Activated T-cell treated with anti-CD3 and anti-CD28 coated beads for 24 hours (primary cell): ENCODE measurements at places on chromosomes 6 and 20.

- peak; percentile 50 for DNase-seq
Measured at GRCh38 chr20:46562373-46563169, 12.1 kb upstream of the OCSTAMP start.

- no peak for DNase-seq
Measured at GRCh38 chr20:57770852-57771720, 61.3 kb upstream of the PMEPA1 start.

DNA sequence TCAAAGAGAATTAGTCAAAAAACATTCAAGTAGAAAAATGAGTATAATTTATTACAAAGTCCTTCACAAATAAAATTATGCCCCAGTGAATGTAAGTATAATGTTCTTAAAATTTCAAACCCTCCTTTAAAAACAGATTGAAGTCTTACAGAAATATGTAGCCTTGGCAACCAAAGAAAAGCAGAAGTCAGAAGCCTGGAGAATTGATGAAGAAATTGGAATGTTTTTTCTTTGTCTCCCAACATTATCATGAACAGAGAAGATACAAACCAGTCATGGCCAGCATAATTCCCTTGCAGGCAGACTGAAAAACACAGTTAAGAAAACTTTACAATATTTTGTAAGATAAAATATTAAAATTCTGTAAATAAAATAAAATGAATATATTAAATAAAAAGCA, 221.9 kb downstream of the TBC1D32 start:
- no peak for DNase-seq

DNA sequence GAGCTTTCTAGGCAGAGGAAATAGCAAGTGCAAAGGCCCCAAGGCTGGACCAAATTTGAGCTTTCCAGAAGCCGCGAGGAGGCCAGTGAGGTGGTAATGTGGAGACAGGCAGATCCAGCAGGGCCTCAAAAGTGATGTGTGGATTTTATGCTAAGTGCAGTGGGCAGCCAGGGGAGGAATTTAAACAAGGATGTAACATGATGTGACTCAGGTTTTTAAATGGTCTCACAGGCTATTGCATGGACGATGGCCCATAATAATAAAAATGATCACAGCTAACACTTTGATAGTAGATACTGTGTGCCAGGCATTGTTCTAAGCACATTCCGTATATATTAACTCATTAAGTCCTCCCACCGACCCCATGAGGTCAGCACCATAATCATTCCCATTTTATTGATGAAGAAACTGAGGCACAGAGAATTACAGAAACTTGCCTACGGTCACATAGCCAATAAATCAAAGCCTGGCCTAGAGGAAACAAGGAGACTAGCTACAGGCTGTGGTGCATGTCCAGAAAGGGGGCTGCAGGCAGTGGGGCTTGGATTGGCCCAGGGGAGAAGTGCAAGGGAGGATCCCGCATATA, 18.0 kb upstream of the PREX1 start:
- no peak for DNase-seq

- DNase-seq: no peak
Measured at GRCh38 chr6:97401533-97401932, 118.5 kb upstream of the MMS22L start.
